RPMI7951 (cell line): ENCODE measurements at places on chromosomes 6 and 20.

GRCh38 chr20:39039261-39039660 is 77.1 kb downstream of the DHX35 start:
- no peak for DNase-seq

DNA sequence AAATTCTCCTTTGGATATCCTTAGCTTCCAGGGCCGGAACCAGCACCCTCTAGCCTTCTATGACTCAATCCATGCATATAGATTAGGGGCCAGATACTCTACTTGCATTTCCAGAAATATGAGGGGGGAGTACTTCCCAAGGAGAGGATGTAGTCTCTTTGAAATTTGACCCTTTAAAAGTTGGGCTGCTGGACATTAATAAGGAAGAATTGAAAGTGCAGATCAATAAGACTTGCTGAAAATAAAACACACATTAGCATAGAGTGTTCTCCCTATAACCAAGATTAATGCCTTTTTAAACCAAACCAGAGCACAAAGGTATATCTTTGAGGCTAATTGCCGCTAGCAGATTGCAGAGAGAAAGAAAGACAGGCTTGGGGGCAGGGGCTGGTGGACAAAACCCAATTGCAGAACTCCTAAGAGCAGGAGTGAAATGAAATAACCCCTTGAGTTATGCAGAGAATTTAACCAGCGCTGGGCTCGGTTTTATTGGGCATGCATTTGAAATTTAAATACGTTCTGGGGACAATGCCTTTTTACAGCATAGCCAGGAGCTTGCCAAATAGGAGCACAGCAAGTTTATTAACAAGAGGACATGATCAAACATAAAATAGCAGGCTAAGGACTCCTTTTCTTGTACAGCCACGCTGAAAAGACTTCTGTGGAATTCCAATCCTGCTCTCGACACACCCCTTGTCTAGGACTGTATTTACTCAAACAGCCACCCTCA is 108.2 kb upstream of the SALL4 start:
- peak; percentile 43 for DNase-seq

DNA sequence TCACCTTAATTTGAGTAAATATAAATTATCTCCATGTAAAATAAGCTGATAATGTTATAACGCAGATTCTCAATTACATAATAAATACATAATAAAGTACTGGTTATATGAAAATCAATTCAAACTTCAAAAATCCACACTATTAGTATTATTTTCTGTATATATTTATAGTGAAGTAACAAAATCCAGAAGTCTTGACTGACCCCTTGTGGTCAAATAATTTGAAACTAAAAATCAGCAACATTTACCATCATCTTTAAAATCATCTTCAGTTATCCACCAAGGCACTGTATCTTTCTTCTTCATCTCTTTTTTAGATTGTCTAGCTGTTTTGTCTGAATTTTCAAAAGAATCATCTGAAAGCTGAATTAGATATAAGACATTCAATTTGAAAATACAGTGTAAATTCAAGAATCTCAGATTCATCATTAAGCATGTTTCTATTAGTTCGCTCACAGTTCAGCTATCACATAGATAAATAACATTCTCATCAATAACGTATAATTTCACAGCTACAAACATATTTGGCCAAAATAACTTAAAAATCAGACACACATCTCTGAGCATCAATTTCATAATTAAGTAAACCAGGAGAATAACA is 6.5 kb downstream of the CEP162 start:
- DNase-seq = peak; percentile 27

GRCh38 chr20:51523276-51524013 is 19.1 kb downstream of the NFATC2 start:
- no peak for DNase-seq
